ENCODE measurements at places on chromosomes 5 and 9.

DNA sequence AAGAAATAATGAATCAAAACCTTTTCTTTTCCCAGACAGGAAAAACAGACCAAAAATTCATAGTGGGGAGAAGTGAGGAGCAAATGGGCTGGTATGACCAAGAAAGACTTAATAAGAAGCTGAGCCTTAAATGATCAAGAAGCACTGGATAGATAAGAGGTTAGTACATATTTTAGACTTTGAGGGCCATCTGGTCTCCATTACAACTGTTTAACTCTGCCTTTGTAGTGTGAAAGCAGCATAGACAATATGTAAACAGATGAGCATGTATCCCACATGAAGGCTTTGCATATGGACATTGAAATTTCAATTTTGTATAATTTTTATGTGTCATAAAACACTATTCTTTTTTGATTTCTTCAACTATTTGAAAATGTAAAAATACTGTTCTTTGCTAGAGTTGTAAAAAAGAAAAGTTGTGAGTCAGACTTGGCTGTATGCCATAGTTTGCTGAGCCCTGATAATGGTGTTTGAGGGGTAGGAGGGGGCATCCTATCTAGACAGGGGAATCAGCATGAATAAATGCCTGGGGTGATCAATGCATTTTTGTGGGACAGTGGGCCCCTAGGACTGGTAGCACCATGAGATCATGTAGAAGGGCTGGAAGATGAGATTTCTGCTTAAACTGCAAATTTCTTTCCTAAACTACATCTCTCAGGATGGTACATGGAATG lies 91.8 kb upstream of the GPR151 start:
- DNase-seq: no peak

DNA sequence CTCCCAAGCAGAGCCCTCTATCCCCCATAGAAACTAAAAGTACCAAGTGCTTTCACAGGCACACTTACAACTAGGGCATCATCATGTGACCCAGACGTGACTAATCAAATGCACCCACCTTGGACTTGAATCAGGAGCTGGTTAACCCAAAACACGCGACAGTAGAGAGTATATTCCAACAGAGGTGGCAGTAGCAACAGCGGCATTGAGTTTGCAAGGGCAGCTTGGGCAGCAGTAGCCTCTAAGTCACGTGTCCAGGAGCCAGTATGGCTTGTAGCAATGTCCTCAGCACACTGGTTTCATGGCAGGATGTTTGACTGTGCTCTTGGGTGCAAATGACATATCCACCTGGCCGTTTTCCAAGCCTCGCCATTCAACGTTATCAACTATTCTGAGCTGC lies 73.4 kb upstream of the DNAH5 start:
- DNase-seq: no peak

DNA sequence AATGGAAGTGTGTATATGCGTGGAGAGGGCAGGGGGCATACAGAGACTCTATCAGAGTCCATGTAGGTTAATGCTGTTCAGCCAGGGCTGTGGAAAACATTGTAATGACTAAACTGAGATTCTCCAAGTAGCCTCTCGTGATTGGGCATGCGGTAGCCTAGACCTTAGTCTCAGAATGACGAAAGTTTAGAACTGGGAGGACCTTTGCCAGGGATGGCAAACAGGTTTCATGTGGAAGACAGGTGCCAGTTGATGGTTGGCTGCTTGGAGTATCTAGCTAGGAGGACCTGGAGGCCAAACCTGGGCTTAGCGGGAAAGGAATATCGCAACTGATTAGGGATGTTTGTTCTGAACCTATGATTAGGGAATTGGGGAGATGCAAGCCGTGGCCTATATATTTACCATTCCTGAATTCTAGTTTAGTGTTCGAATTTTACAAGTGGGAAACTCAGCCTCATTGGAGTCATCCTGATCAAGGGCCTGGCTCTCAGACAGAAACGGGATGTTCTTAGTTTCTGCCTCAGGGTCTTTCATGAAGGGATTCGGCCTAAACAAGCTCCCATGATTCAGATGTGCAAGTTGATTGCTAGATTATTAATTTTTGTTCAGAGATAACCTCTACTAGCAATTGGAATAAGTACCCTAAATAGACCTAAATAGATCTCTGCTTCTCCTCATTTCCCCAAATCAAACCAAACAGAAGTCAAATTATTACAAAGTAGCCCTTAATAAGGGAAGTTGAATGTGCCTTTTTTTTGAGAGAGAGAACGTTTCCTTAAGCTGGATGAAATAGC lies 26.8 kb upstream of the TJP2 start:
- no peak for DNase-seq

DNA sequence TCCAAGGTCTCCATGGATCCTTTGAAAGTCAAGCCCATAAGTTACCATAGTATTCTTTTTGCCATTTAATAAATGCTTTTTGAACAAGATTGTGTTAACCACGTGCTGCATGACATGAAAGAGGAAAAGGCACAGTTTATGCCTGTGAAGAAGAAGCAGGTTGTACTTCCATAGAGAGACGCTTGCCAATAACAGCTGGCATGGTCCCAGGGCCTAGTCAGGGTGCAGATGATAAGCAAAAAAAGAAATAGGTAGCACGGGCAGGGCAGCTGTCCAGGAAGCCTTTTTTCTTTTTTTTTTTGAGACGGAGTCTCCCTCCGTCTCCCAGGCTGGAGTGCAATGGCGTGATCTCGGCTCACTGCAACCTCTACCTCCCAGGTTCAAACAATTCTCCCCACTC lies 71.8 kb upstream of the CLINT1 start:
- DNase-seq: no peak

Data from stimulated activated CD8-positive, alpha-beta memory T cell treated with anti-CD3 and anti-CD28 coated beads, Interleukin-4, amount 100 ng/mL, for 1 hour (primary cell).